Amygdala (tissue), 56 donors: ENCODE measurements at places on chromosomes 13 and 19.

GRCh38 chr13:29810145-29810742 lies 40.2 kb downstream of the UBL3 start:
- no peak for DNase-seq

- peak; percentile 40 for DNase-seq
Measured at GRCh38 chr13:44191504-44192171, 182.0 kb upstream of the SERP2 start.

- DNase-seq: no peak
Measured at GRCh38 chr13:36051082-36051481, 80.1 kb downstream of the DCLK1 start.

GRCh38 chr19:3783660-3784584 lies 2.3 kb downstream of the MATK start:
- no peak for DNase-seq

DNA sequence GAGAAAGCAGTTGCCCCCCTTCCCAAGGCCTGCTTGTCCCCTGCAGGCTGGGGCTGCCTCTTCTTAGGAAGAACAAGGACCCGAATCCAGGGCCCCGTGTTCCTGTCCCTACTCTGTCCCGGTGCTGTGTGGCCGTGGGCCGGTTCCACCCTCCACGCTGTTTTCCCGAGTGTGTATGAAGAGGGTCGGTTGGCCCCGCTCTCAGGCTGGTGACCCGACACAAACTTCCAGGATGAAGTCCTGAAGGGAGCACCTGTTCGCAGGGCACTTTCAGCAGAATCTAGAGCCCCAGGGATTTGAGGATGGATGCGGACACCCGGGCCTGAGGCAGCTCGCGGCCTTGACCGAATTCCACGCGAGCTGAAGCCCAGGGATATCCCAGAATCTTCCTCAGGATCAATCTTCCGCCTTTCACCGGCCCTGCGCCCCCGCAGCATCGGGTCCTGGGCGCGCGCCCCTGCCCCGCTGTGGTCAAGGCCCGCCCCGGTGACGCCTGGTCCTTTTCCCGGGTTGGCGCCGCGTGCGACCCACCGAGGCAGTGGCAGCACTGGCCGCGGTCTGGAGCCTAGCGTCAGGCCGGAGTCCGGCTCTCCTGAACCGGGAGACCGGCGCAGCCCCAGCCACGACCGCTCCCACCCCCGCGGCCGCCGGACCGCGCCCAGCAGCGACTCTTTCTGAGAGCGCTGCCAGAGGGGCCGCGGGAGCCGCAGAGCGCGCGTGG lies 528 bp upstream of the CHST8 start:
- DNase-seq: no peak

DNA sequence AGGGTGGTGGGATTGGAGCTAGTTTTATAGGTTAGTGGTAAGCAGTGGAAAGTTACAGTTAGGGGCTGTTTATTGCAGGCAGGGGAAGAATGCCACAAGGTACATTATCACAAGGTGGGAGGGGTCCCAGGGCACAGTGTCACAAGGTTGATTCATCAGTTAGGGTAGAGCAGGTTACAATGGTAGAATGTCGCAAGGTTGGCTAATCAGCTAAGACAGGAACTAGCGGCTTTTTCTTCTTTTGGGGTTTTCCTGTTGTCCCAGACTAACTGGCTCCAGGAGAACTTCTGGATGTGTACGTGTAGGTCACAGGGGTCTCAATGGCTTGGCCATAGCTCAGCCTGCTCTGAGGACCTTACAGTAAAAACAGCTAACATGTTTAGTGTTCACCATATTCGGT lies 1221.1 kb downstream of the SLITRK1 start:
- no peak for DNase-seq

DNA sequence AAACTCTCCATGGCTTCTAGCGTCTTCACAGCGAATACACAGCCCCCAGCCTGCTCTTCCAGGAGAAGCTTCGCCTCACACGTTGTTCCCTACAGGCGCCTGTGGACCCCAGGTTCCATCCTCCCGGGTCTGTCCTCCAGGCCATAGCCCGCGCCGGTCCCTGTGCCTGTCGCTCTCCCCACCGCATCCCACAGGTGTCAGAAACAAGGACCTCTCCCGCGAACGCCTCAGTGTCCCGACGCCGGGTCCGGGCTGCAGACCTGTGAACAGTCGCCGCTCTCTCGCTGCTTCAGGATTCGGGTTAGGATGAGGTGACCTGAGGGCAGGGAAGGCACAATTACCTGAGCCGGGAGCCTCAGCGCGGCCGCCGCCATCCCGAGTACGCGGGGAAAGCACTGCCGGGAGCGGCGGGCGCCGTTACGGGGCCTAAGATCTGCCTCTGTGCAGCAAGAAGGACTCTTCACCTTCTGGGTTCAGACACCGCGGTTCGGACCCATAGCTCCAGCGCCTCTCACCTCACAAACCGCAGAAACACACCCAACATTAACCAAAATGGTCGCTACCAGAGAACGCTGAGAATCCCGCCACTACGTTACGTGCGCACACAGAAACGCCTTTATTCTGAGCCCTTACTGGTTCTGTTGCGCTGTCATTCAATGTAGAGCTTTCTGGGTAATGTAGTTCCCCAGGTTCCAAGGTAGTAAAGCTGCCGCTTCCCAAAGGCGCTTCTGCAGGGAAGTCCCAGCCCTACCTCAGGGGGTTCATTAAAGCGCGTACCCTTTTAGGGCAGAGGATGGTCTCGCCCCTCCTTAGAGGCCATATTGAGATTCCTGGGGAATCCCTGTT lies at the start of gene ZNF418:
ZNF418 (minus strand) TSS at position 583 of the 846 bp plus-strand sequence. CDS start 1,580 bp downstream, outside the sequence.
- peak; percentile 79 for DNase-seq

- DNase-seq: no peak
Measured at GRCh38 chr13:47555235-47555634, 445.8 kb downstream of the SUCLA2 start.

GRCh38 chr19:38290631-38291147 lies 13.4 kb upstream of the C19orf33 start:
- DNase-seq: no peak

- no peak for DNase-seq
Measured at GRCh38 chr19:5485286-5485636, 30.0 kb downstream of the ZNRF4 start.

DNA sequence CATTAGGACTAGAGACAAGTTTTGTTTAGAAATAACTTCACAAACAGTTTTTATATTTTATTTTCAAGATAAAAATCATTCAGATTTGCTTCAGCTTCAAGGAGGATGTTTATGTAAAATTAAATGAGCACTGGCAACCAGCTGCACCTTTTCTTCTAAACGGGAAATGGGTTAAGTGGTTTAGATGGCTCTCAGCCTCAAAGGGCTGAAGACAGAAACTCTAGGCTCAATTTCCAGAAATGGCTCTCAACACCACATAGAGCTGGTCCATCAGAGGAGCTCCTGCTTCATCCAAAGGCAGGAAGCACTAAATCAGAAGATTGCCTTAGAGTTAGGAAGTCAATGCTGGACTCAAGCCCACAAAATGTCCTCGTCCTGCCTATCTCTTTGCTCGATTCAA lies 74.7 kb downstream of the ZNF429 start:
- DNase-seq: no peak

DNA sequence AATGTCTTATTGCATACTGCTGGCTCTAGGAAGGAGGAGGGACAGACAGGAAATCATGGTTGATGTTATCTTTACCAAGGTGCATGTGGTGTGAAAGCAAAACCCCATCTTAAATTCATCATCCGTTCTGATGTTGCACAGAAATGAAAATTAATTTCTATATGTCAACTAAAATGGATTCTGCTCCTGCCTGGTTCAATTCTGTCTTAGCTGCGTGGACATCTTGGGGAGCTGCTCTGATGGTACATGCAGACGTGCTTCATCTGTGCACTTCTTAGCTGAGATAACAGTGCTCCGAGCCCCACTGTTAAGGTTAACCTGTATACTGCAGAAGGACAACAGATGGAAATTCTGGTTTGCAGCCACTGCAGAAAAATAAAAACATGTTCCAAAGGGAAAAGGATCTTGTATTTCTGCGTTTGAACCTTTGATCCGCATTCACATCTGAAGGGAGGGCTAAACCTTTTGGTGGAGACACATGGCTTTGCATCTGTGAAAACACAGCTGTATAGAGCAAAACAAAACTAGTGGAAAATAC lies 155.6 kb downstream of the TM9SF2 start:
- no peak for DNase-seq
